ENCODE measurements at places on chromosomes 7 and 10.

DNA sequence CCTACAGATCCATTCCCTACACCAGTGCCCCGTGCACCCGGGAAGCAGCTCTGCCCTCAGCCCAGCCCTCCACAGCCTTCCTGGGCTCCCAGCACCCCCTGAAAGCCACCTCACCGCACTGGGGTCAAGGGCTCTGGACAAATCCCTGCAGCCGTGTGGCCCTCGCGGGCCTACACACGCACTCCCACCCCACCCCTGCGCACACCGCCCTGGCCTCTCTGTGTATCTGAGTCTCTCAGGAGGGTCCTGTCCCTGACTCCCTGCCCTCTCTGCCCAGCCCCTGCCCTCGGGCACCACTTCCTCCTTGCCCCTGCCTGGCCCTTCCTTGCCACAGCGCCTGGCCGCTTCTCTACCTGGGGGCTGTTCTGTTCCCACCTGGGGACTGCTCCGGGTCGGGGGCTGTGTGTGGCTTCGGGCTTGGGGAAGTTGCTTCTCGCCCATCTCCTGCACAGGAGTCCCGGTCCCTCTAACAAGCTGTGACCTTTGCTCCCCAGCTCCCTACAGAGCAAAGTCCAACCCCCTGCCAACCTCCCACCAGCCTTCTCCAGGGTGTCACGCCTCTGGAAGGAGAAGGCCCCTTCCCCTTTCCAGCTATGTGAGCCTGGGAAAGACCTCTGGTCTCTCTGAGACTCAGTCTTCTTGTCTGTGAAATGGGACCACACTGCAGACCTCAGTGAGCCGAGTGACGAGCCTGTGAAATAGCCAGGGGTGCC, 1.5 kb downstream of the TMEM184A start:
- DNase-seq = no peak

DNA sequence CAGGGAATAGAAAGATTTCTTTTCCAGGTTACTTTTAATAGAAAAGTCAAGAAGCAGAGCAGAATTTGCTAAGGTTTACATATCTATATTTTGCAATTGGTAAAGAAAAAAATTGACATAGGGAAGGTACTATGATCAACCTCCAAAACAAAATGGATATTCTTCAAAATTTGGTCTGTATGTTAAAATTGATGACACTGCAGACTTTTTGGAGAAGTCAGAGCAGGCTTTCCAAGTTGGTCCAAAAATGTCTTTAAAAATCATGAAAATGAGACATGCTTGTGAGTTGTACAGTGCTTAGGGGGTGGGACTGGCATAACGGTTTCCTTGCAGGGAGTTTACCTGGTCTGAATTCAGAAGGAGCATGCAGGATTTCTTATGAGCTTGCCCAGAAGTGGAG, 77.0 kb downstream of the TFPI2 start:
- DNase-seq = no peak

DNA sequence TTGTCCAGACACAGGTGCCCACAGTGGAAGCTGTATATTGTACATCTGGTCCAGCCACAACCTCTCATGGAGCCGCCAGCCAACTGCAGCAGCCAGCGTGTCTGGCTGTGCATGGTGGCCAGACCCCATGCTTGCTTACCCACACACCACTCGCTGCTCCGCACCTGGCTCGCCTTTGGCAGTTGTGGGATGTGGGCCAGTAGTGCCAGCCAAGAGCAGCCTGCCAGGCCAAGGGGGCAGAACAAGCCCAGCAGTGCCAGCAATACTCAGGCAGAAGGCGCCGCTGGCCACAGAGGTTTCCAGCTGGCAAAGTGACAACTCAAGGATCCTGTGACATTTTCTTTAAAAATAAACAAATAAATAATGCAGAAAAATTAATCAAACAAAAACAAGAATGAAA, 11.7 kb upstream of the TMEM243 start:
- no peak for DNase-seq

- no peak for DNase-seq
These were observed 36.7 kb upstream of the BTBD16 start for GRCh38 chr10:122234416-122234815.

GRCh38 chr10:90746829-90747228, 111.0 kb downstream of the HTR7 start:
- no peak for DNase-seq

All from activated naive CD8-positive, alpha-beta T cell treated with anti-CD3 and anti-CD28 coated beads for 36 hours (primary cell).